ENCODE measurements at places on chromosomes 12 and 14. TPM values are rescaled to one million over a fixed set of nuclear protein-coding genes. Genes with fewer than 3 reads are reported as not detected.

The FOXN4 gene
- total RNA-seq, result not detected

GRCh38 chr12:25017336-25017735, 68.4 kb upstream of the BCAT1 start:
- H3K36me3 ChIP-seq, result no peaks in the 10 kb centered on the region
- no peak overlapping the region for H3K27ac ChIP-seq
- H3K4me1 ChIP-seq, result no peaks in the 10 kb centered on the region
- H3K27me3 ChIP-seq, result no peaks in the 10 kb centered on the region
- DNase-seq, result no peak
- no peak overlapping the region for H3K4me3 ChIP-seq

The SVOP gene
- total RNA-seq, result not detected

The ACVRL1 gene
- total RNA-seq, result 71.3 TPM

DNA sequence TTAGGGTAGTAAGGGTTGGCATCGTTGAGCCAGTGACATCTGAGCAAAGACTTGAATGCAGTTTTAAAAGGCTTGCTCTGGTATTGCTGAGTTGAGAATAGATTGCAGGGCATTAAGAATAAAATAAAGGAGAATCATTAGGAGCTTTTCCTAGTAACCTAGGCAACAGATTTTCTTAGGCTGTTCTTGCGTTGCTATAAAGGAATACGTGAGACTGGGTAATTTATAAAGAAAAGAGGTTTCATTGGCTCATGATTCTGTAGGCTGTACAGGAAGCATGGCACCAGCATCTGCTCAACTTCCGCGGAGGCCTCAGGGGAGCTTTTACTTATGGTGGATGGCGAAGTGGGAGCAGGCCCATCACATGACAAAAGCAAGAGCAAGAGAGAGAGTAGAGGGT, 97.4 kb downstream of the RAD51B start:
- DNase-seq, result no peak
- H3K27me3 ChIP-seq, result no peaks in the 10 kb centered on the region
- no peak overlapping the region for H3K27ac ChIP-seq
- H3K4me1 ChIP-seq, result no peaks in the 10 kb centered on the region
- H3K4me3 ChIP-seq, result no peak overlapping the region
- H3K36me3 ChIP-seq, result no peaks in the 10 kb centered on the region

DNA sequence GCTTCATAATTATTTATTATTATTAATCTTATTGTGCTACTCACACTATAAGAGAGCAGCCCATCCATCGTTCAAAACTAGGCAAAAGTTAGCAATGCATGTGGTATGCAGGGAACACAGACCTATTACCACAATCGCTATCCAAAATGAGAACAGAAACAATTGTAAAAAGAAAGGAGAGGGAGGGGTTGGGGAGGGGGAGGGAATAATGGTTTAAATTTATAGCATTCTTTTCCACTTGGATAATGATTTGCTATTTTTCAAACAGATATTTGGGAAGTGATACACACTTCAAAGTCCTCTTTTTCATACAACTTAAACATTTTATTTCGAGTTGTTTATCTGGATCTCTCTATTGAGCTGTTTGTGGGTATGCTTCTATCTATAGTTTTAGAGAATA, 248.6 kb upstream of the SOX5 start:
- no peaks in the 10 kb centered on the region for H3K36me3 ChIP-seq
- DNase-seq, result no peak
- H3K4me1 ChIP-seq, result no peaks in the 10 kb centered on the region
- no peak overlapping the region for H3K4me3 ChIP-seq
- no peaks in the 10 kb centered on the region for H3K27me3 ChIP-seq
- no peak overlapping the region for H3K27ac ChIP-seq

The IRAK3 gene
- 14.1 TPM for total RNA-seq

DNA sequence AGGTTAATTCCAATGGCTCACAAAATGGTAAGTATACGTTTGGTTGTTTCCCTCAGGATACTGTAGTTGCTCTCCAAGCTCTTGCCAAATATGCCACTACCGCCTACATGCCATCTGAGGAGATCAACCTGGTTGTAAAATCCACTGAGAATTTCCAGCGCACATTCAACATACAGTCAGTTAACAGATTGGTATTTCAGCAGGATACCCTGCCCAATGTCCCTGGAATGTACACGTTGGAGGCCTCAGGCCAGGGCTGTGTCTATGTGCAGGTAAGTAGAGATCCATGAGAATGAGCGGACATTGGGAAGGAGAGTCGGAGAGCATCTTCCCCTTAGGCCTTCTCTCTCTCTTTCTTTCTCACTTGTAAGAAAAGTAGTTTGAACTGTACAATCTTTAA, 45.4 kb downstream of the A2ML1 start:
- no peak overlapping the region for H3K4me3 ChIP-seq
- H3K4me1 ChIP-seq, result no peaks in the 10 kb centered on the region
- H3K27ac ChIP-seq, result no peak overlapping the region
- H3K36me3 ChIP-seq, result no peaks in the 10 kb centered on the region

The SLC25A47 gene
- total RNA-seq, result not detected

The LRRIQ1 gene
- total RNA-seq, result not detected
